Stimulated activated CD8-positive, alpha-beta memory T cell treated with anti-CD3 and anti-CD28 coated beads, Interleukin-4, amount 100 ng/mL, for 1 hour (primary cell): ENCODE measurements at places on chromosomes 7 and 10.

DNA sequence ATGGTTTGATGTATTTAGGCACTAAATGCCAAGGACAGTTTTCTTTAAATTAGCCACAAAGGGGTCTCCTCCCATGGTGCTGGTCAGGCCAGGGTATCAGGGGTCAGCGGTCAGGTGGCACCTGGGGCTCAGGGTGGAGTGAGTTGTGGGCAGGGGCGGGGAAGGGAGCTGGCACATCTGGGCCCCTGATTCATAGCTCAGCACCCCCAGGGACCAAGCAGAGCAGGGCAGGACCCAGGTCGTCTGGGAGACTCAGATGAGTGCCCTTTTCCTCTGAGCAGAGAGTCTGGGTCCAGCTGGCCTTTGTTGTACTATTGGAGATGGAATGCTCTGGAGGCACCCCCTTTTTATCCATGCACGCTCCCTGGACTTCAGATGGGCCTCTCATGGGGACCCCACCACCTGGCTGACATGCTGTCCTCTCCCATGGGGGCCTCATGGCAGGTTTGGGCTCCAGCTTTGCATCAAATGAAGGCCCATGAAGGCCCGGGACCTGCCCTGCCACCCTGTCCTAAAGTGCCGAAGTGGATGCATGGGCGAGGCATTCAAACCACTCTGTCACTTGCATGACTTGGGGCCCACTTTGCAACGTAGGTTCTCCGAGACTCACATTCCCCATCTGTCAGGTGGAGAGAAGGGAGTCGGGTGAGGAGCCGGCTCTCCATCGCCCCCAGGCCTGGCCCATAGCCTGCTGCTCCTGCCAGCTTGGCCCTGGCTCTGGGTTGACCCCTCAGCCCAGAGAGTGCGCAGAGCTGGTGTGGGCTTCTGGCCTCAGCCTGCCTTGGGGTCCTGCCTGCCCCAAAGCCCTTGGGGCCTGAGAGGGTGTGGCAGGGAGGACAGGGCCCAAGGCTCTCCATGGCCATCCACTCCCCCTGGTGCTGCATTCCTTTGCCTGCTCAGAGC is 66.4 kb downstream of the RAMP3 start:
- no peak for DNase-seq

- no peak for DNase-seq
Observed at GRCh38 chr7:20402747-20403230, 72.1 kb downstream of the ITGB8 start.

DNA sequence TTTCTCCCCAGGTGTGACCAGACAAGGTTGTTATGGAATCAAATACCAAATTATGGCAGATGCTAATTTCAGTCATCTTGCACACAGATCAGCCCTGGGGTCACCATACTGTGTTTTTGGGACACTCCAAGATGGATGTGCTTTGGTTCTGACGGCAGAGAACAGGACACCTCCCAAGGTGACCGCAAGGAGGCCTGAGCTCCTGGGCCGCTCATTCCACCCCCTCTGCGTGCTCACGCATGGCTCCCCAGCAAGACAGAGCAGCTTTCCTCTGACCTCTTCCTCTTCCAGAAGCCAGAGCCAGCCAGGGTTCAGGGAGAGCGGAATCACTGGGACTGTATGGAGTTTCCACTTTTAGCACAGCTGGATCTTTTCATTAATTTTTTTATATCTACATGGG is 402.8 kb downstream of the DNAJB6 start:
- DNase-seq = no peak

- DNase-seq = no peak
Observed at GRCh38 chr10:24806262-24806661, 82.6 kb upstream of the ARHGAP21 start.

DNA sequence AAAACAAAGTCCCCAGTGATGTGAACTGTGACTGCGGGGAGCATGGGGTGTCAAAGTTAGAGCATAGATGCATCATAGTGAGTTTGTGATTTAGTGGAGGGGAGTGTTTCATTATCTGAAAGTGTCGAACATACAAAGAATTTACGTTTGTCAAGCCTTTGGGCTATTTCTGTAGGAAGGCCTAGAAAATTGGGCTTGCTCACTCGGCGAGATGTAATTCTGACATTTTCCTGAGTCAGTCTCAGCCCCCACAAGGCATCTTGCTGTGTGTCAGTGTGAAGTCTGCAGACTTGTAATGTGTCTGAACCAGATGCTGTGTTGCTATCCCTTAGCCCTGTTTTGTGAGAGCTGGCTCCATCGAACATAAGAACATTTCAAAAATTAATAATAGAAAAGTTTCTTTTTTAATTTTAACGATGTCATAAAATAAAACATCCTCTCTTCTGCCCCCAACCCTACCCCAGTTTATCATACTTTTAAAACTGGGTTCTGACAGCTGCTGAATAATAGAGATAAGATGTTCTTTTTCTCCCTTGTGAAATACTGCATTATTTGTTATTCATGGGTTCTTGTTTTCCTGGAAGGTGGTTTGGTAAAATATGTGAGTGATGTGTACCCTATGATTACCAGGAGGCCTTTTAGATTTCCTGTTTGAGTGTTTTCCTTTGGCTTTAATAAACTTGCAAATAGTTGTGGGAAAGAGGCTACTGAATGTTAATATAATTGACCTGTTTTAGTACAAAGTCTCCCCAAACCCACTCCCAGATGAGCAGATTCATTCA is 207.4 kb downstream of the GPR158 start:
- no peak for DNase-seq

GRCh38 chr10:16952610-16953009 is 135.4 kb upstream of the RSU1 start:
- no peak for DNase-seq

- DNase-seq = no peak
Observed at GRCh38 chr10:130802301-130802700, 509.2 kb downstream of the TCERG1L start.

- DNase-seq = no peak
Observed at GRCh38 chr10:30083934-30084333, 24.5 kb upstream of the JCAD start.

- no peak for DNase-seq
Observed at GRCh38 chr7:16660702-16661464, 14.9 kb downstream of the BZW2 start.

DNA sequence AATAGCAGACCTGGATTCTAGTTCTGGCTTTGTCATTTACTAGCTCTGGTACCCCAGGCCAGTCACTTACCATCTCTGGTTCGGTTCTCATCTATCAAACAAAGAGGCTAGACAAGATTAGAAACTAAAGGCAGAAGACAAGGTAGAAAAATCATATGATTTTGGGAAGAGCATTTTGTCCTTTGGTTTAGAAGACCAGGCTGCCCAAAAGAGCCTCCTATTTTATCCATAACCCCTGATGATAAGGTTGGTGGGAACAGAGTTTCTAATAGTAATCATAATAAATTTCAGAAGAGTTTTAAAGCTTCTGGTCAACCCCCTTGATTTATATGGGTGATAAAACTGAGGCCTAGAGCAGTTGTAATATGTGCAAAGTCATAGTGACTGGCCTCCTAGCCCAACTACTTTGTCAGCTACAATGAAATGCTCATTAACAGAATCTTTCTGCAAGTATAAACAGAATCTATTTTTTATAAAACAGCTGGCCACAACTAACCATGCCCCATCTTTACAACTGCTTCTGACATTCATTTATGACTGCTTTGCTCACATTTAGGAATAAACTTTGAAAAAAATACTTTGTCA is 23.4 kb downstream of the COX15 start:
- DNase-seq = no peak

DNA sequence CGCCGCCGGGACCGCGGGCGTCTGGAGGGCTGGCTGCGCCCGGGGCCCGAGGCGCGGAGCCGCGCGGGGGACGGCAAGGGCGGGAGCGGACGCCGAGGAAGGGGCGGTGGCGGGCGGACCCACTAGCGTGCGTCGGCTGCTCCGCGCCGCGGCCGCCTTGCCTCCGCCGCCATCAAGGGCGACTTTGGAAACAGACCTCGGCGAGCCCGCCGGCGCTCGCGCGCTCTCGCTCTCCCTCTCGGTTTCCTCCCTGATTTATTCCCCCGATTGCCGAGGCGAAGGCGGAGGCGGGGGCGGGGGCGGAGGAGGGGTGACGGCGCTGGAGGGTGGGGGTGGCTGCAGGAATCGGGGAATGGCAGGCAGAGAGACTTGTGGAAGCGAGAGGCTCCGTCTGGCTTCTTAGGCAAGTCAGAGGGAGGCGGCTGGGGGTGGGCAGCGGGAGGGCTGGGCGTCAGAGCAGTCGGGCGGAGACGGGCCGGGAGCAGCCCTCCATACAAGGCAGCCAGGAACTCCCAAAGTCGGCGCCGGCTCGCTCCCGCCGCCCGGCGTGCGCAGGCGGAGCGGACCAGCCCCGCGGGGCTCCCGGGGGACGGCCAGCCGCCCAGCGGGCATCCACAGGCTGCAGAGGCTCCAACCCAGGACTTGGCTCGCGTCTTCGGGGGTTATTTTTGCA is at the start of gene CACNA2D1:
Gene CACNA2D1, minus strand, starts transcription at position 231 of the 673 bp plus-strand sequence.
- no peak for DNase-seq

- no peak for DNase-seq
Observed at GRCh38 chr10:121873236-121873635, 54.6 kb downstream of the ATE1 start.

GRCh38 chr10:81428456-81429134 is 446.4 kb upstream of the NRG3 start:
- DNase-seq = no peak

- DNase-seq = no peak
Observed at GRCh38 chr10:9994131-9994530, 1023.5 kb upstream of the CELF2 start.

GRCh38 chr7:48175019-48175418 is 3.8 kb downstream of the ABCA13 start:
- no peak for DNase-seq

GRCh38 chr10:132869621-132870020 is 72.7 kb downstream of the CFAP46 start:
- DNase-seq = no peak

DNA sequence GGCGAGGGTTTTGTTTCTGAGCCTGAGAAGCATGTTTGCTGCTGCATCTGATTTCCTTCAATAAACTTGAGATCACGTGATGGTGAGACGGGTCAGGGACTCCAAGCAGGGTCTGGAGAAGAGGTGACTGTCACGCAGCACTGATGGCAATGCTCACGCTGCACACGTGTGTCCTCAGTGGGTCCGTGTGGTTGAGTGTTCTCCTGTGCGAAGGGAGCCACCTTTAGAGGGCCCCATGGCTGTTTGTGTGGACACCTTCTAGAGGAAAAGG is 100.4 kb downstream of the WDR37 start:
- DNase-seq = no peak

DNA sequence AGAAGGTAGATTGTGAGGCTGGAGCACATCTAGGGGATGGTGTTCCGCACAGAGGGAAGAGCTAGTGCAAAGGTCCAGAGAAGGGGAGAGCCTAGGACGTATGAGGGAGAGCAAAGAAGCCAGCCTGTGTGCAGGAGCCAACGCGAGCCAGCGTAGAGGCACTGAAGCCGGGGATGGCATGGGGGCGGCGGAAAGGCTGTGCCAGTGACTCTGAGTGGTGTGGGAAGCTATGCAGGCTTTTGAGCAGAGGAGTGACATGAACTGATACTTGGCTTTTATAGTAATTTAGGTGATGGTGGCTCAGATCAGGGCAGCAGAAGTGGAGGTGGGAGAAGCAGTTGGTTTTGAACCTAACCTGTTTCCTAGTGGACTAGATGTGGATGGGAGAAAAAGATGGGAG is 65.8 kb downstream of the ATXN7L1 start:
- no peak for DNase-seq

DNA sequence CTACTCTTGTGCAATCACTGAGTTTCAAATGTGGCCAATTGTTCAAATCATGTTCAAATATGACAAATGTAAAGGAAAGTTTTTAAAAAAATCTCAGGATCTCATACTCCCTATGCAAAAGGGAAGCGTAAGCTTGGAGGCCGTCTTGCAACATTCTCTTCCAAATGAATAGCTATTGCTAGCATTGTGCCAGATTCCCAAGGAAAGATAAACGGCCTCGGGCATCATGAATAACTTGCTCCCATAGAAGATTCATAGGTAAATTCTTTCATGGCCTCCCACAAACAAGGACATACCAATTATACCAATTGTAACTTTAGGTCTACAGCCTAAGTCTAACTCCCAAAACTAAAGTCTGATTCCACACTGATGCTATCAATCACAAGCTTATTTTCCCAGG is 416.9 kb downstream of the THSD7A start:
- DNase-seq = no peak

GRCh38 chr10:132634241-132634946 is 96.8 kb downstream of the INPP5A start:
- DNase-seq = no peak

DNA sequence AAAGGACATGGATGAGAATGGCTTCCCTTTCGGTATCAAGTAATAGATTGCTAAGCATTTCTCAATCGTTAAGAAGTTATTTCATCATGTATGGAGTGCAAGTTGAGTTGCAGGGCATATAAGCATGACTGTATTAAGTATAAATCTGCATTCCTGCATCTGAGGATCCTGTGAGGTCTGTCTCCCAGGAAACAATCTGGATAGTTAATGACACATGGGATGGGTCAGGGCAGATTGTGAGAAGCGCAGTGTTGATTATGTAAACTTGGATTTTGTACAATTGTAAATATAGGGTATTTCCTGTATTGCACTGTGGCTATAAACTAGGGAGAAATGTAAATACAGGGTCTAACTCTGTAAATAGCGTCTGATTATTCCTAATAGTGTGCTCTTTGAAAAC is 102.6 kb downstream of the PLXDC2 start:
- DNase-seq = no peak

DNA sequence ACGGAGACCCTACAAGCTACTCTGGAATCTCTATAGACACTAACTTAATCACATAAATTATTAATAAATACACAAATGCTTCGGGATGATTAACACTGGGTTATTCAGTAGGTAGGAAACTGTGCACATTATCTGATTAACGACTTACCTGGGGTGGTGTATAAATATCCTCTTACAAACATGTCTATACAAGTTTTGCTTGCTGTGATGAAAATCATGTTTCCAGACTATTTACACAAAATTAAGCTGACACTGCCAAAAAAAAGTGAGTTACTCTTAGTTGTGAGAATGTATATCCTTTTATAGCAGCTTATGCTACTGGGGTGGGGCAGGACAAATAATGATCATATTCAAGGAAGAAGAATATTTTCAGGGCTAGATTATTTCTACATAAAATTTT is 314.6 kb downstream of the C7orf25 start:
- no peak for DNase-seq

DNA sequence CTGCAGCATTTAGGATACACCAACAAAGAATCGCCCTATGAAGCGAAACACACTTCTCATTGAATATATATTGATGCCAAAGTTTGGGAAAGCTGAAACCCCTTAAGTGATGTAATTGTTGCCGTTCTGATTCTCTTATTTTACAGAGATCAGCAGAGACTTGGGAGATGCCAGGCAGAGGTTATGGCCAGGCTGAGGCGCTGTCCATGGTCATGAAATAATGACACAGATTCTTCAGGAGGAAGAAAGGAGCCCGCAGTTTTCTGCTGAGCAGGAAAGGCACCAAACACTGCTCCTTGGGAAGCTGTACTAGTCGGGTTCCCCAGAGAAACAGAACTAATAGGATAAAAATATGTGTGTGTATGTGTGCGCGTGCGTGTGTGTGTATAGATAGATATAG is 566.0 kb downstream of the CALN1 start:
- no peak for DNase-seq
